Umbilical cord (tissue), 2 donors: ENCODE measurements at places on chromosomes 16 and 17.

GRCh38 chr16:64392456-64392855, 729.4 kb downstream of the CDH11 start:
- peak; percentile 30 for DNase-seq

GRCh38 chr17:7239091-7240027, at the start of gene PHF23:
PHF23 (minus strand) TSS chr17:7239457; CDS start chr17:7239279, 178 bp downstream.
- peak; percentile 100 for DNase-seq

DNA sequence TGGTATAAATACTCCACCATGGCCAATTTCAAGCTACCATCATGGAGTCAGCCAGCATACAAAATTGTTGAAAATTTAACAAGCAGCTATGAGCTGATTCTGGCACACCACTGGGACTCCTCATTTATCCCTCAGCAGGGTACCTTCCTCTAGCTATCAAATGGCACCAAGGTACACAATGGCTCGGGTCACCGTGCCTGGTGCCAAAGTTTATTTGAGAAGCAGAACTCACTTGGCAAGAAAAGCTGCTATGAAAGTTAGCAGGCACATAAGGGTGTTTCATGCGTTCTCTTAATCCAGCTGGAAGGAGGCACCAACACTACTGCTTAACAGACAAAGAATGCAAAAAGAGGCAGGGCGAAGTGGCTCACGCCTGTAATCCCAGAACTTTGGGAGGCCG, 51.6 kb downstream of the IKZF3 start:
- no peak for DNase-seq

DNA sequence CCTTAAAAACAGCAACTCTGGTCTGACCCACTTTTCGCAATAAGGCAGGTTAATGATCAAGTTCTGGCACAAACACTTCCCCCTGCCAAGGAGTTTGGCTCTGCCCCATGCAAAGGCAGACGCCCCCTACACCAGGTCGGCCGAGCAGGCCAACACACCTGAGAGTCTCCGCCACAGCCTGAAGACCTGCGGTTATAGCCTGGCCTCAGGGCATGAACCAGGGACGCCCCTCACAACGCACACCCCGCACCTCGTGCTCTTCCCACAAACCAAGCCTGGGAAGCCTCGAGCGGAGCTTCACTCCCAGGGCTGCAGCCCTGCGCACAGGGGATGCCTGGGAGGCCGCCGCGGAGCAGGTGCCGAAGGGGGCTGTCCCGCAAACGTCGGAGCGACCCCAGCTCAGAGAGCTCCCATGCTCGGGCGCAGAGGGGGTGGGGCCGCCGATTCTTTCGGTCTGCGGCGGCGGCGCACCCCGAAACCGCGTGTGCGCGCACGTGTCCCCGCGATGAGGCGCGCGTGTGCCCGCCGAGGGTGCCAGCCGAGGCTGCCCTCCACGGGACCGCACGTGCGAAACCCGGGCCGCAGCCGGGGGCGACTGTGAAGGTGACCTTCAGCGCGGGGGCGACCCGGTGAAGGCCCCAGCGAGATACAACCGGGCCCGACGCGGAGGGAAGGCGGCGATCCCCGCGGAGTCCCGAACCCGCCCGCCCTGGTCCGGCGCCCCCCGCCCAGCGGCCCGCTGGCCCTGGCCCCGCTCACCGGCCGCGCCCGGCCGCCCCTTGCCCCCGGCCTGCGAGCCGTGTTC, 559 bp downstream of the CLUH start:
- DNase-seq: no peak

DNA sequence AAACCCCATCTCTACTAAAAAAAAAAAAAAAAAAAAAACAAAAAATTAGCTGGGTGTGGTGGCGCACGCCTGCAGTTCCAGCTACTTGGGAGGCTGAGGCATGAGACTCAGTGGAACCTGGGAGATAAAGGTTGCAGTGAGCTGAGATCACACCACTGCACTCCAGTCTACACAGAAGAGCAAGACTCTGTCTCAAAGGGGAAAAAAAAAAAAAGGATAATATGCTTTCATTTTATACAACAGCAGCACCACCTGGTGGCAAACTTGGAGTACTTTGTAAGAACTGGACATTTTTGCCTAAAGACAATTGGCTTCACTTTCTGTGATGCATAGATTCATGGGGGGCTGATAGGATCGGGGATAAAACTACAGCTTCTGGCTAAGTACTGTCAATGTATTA, 8.5 kb downstream of the CHTF8 start:
- DNase-seq: peak; percentile 65

GRCh38 chr17:15431196-15431595, 36.2 kb downstream of the CDRT4 start:
- DNase-seq: peak; percentile 98

DNA sequence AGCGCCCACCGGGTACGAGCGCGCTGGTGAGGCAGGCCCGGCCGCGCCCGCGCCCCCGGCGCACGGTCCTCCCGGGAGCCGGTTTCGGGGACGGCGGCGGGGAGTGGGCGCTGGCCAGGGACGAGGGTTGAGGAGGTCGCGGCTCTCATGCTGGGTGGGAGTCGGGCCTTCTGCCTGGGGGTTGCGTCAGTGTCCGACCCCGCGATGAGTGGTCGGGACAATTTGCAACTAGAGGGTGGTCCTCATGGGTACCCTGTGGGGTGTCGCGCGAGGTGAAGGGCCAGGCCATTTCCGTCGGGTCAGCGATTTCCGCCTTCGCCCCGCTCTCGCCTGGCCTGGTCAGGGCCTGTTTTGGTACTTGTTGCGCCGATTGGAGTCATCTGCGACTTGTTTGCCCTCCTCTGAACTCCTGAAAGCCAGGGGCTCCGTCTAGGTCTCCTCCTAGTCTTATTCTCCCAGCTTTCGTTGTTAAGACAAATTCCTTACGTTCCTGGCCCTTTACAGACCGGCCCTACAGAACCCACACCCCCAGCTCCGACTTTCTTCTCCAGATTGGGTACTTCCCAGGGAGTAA, 14.9 kb downstream of the NAA60 start:
- peak; percentile 58 for DNase-seq

GRCh38 chr17:35578929-35579432, 610 bp upstream of the PEX12 start:
- DNase-seq: no peak

DNA sequence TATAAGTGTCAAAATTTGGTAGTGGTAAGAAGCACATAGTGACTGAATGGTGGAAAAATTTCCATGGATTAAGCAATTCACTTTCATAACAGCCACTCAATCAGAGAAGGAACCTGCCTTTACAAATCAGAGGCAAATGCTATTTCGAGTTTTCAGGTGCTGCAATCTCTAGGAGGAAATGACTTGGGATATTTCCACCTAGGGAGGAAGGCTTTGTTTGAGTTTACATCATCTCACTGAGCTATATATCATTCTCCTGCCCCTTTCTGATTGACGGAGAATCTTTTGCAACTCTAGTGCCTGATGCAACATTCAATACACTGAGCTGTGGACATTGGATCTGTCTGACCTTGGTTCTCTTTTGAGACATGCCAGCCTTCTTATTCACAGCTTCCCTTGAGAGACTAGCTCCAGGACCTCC, 26.3 kb downstream of the MARCHF10 start:
- DNase-seq: no peak

GRCh38 chr16:81292936-81293335, 21.8 kb upstream of the GAN start:
- no peak for DNase-seq

DNA sequence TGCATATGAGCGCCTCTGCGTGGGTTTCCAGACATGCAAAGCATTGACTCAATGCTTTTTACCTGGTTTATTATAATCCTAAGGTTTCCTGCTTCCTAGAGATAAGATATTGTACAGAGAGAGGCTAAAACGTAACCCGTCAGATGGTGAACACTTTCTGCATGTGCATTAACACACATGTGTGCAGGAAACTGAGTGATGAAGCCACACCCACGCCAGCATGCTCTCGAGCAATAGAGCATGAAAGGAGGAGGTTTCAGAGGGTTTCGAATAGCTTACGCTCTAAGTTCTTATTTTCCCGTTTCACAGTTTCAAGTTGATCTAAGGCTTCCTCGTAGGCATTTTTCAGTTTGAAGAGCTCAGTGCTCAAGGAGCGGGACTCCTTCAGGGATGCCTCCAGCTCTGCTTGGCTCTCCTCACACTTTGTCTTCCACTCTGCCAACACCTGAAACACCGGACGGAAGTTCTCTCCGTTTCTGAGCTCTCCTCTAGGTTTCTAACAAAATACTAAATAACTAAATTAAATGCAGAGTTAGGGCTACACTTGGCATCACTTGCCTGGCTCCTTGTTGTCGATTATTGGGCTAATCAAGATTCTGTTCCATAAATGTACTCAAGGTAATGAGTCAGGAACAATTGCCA, 23.2 kb downstream of the MYH3 start:
- DNase-seq: no peak

DNA sequence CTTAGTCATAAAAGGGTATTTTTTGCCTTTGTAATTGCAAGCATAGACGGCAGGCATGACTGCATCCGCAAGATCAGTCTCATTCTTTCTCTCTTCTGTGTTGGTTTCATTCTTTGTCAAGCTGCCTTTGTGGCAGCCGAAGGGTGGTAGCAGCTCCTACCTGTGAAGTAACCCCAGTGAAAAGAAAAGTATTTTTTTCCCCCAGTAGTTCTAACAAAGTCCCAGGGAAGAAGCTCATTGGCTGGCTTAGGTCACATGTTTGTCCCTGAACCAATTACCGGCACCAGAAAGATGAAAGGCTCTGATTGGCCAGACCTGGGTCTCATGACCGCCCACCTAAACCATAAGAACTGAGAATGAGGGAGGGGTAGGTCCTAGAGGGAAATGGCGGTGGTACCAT, 110.7 kb downstream of the RAP1GAP2 start:
- DNase-seq: no peak

DNA sequence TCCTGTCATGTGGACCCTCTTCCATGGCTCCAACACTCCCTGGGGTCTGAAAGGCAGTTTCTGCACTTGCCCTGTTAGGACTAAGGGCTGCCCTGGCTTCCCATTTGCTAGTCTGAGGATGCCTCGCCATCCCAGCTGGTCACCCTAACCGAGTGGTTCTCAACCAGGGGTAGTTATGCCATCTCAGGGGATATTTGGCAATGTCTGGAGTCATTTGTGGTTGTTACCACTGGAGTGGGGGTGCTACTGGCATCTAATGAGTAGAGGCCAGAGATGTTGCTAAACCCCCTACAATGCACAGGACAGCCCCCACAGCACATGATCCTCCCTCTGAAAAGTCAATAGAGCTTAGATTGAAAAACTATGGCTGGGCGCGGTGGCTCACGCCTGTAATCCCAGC, 26.9 kb upstream of the CDH1 start:
- DNase-seq: no peak

- DNase-seq: peak; percentile 3
Measured at GRCh38 chr16:5837007-5837670, 739.5 kb upstream of the EEF2KMT start.

- DNase-seq: no peak
Measured at GRCh38 chr17:81712468-81713003, 452 bp downstream of the SLC25A10 start.

- peak; percentile 26 for DNase-seq
Measured at GRCh38 chr17:76314392-76315227, 6.5 kb upstream of the QRICH2 start.

DNA sequence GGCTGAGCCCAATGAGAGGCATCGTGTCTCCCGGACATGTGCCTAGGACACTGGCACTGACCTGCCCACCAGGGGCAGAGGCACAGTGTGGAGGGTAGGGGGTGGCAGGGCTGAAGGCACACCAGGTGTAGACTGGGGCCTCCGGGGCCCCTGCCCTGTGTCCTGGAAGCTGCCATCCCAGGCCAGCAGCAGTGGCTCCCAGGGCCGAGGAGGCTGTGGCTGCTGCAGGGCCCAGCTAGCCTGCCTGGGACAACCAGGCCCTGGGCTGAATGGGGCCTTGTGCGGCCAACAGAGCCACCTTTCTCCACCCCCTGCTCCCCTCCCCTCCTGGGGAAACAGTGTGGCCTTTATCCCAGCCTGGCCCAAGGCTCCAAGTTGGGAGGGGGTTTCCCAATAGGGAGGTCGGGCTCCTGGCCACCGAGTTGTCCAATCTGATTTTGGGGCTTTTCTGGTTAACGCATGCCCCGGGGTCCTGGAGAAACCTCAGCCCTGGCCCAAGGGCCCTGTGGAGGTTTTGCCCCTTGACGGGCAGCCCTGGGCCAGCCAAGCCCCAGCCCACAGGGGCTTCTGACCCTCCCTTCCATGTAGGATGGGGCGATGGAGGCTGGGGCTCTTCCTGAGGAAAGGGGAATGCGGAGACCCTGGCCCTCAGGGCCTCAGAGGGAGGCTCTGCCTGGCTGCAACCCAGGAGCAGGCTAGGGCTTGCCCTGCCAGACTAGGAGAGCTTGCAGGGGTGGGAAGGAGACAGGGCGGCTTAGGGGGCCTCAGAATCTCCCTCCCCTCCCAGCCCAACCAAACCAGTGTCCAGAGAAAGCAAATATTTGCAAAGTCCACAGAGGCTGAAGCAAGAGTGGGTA, 4.2 kb downstream of the MTSS2 start:
- peak; percentile 37 for DNase-seq
